Stimulated activated naive B cell treated with anti-CD40 and anti-IgM and Interleukin-4, amounts not matched to agents 10 μg/mL and 1 μg/mL and 100 μg/mL, for 72 hours (primary cell): ENCODE measurements at places on chromosomes 5 and 9.

GRCh38 chr9:18935541-18935940 lies 97.5 kb downstream of the SAXO1 start:
- DNase-seq = no peak

GRCh38 chr5:33270671-33271070 lies 170.1 kb upstream of the TARS1 start:
- no peak for DNase-seq

DNA sequence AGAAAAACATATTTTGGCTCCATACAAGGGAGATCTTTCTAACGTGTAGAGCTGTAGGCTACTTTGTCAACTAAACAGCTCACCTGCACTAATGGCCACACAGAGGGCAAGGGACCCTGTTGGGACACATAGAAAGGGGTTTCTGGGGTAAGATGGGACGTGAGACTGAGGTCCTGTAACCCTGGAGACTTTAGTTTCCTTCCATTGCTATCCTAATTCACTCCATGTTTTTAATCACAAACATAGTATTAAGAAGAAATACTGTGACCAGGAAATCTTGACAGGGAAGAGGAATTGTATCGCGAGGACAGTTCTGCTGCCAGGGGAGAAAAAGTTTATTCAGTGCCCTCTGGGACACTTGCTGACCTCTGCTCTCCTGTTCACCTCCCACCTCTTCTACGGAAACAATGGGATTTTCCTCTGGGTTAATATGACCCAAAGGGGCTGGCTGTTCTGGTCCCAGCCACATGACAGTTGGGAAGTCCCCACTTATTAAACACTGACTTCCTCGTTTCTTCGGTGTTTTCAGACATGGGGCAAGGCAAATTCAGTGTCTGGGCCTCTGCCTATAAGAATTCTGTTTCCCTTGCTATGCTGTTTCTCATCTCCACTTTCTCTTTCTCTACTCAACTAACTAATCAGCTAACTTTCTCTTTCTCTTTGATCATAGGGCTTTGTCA lies 106.9 kb upstream of the SEMA6A start:
- DNase-seq = peak; percentile 48

DNA sequence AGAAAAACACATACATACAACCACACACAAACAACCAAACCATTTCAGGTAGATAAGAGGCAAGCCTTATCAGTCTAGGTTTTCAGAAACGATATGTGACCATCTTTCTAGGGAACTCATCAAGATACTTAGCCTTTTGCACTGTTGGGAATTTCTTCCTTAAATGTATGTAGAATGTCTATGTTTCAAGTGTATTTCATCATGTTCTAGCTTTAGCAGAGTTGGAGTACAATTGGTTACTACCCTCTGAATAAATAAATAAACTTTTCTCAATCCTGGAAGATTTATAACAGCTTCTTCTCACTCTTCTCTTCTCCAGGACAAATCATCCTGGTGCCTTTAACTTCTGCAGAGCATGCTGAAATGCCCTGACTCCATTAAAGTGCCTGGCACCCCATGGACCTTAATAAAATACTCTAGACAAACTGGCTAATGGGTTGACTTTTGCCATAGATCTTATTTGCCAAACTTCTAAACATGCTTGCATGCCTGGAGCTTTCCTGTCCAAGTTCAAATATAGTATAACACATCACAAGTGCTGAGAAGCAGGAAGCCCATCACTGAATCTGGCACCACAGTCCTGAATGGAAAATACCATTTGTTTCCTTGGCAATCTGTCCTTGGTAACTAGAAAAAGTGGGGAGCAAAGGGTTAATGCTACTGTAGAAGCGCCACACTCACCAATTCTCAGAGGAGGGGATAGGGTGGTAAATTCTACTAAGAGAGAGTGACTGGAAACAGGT lies 33.1 kb upstream of the ZNF462 start:
- DNase-seq = no peak

- DNase-seq = no peak
These were observed 43.0 kb downstream of the MARCHF3 start for GRCh38 chr5:126987271-126987899.

DNA sequence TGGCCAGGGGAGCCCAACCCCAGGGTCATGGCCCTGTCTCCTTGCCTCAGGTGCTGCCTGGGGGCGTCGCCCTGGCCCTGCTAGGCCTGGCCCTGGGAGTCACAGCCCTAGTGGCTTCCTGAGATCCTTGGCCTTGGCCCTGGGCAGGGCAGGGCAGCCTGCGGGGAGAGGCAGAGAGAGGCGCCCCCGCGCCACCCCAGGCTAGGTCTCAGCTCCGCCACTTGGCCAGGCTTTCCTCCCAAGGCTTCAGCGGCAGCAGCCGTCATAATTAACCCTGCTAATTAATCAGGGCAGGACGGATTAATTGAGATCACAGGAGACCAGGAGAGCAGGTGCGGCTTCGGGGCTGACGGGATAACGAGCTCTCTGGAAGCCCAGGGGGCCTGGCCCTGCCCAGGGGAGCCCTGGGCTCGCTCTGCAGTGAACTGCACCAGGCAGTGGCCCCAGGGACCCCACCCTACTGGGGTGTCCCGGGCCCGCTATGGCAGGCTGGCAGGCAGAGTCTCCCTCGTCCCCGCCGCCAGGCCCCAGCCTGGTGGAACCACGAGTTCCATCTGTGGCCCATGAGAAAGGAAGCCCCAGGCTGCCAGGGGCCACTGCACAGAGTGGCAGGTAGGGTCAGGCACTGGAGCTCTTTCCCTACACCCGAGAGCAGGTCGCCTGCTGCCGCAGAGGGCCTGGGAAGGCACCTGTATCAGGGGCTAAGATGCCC lies 269.6 kb downstream of the PBX3 start:
- no peak for DNase-seq

GRCh38 chr5:110258460-110259216 lies 467.8 kb downstream of the TMEM232 start:
- DNase-seq = no peak

DNA sequence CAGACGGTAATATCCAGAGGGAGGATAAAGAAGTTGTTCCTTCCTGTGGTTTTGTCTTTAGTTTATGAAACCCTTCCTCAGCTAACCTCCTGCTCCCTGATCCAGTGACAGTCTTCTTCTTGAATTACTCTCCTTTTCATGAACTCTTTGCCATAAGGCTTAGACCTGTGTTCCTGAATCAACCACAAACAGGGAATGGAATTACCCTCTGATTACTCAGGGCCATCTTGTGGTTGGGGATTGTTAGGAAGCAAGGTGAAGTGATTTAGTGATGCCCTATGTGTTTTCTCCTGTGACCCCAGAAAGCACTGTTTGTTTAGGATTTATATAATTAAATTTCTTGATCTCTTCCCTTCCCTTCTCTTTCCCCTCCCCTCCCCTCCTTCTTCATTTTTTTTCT lies 409.1 kb downstream of the TAF11L14 start:
- no peak for DNase-seq

- no peak for DNase-seq
These were observed 503.9 kb upstream of the DAB2 start for GRCh38 chr5:39928709-39929108.

GRCh38 chr5:69444127-69444754 lies 29.3 kb downstream of the MARVELD2 start:
- DNase-seq = no peak

DNA sequence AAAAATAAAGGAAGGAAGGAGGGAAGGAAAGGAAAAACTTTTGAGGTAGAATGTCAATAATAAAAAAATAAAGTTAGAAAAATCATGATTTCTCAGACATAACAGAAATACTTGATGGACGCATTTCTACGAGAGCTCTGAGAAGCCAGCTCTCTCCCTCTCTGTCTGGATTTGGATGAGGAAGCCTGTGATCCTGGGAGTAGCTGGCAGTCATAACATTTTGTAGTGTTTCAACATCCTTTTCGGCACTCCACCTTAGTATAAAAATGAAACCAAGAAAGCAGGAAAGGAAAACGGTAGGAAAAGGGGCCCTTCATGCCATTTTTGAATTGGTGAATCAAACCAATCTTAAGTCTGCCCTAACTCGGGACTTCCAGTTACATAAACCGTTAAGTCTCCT lies 321.3 kb downstream of the EPB41L4A start:
- no peak for DNase-seq

DNA sequence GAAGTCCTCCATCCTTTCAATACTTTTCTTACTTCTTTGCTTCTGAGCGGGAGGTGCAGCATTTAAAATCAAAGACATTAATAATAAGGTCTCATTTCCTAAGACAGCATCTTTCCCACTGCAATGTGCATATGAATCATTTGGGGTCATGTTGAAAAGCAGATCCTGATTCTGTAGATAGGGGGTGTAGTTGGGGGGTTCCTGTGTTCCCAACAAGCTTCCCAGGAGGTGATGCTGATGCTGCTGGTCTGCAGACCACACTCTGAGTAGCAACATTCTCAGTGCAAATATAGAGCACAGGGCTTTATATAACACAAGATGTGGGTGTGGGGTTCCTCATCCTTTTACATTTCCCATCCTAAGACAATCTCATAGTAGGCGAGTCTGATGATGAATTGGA lies 126.5 kb upstream of the PALM2AKAP2 start:
- DNase-seq = no peak

DNA sequence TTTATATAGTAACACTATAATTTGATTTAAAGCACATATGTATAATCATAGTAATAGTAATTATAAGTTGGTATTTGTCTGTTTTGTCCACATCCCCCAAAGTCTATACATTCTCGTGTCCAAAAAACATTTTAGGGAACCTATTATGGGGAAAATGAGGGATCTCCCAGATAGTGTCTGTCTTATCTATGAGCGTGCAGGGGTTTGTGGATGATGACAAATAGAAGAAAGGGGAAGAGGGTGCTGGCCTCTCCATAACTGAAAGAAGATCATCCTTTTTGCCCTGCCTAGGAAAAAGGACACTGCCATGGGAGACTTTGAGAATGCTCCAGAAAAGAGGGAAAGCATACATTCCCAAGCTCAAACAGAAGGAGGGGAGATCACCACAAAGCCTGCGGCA lies 45.3 kb downstream of the C5orf22 start:
- DNase-seq = no peak

DNA sequence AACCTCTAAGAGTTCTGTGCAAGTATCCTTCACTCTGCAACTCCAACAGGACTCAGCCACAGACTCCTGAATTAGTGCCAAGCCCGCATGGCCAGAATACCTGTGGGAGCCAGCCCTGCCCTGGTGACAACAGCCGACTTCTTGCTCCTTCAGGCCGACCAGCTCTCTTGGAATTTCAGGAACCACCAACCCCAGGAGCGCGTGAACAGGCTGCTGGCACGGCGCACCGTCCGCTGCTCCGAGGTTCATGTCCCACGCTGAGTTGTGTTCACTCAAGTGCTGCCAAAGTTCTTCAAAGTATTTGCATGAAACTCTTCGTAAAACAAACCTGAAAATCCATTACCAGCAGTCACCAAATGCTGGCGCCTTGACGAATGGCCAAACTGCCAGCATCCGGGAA lies 232.8 kb downstream of the NR2F1-AS1 start:
- DNase-seq = no peak

GRCh38 chr5:37658440-37658839 lies 181.4 kb downstream of the GDNF start:
- DNase-seq = no peak

- DNase-seq = no peak
These were observed 15.4 kb downstream of the FYB1 start for GRCh38 chr5:39203951-39204350.

DNA sequence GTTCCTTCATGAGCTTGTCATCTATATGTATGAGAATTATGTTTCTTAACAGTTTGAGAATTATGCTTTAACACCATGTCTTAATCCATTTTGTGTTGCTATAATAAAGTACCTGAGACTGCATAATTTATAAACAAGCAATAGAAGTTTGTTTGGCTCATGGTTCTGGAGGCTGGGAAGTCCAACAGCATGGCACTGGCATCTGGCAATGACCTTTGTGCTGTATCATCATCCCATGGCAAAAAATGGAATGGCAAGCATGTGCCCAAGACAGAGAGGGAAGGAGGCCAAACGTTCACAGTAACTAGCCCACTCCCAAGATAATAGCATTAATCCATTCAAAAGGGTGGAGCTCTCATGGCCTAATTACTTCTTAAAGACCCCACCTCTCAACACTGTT lies 67.6 kb downstream of the MTX3 start:
- DNase-seq = no peak

- DNase-seq = peak; percentile 6
These were observed 10.0 kb upstream of the LECT2 start for GRCh38 chr5:135964670-135965320.

- no peak for DNase-seq
These were observed 94.9 kb downstream of the SMARCA2 start for GRCh38 chr9:2110036-2110435.

DNA sequence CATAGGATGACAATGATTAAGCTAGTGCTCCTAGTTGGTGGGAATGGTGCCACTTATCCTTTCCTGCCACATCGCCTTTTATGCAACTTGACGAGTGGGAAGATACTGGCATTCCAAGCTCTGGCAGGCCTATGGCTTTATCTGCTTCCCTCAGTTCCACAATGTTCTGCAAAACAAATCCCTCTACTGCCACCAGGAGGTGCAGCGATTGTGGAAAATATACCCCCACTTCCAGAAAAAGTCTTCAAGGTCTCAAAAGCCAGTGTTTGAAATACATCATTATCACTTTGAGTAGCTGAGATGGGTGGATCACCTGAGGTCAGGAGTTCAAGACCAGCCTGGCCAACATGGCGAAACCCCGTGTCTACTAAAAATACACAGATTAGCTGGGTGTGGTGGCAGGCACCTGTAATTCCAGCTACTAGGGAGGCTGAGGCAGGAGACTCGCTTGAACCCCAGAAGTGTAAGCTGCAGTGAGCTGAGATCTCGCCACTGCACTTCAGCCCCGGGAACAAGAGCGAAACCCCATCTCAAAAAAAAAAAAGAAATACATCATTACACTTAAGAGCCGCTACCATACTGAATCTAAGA lies 3.4 kb downstream of the CLINT1 start:
- no peak for DNase-seq

DNA sequence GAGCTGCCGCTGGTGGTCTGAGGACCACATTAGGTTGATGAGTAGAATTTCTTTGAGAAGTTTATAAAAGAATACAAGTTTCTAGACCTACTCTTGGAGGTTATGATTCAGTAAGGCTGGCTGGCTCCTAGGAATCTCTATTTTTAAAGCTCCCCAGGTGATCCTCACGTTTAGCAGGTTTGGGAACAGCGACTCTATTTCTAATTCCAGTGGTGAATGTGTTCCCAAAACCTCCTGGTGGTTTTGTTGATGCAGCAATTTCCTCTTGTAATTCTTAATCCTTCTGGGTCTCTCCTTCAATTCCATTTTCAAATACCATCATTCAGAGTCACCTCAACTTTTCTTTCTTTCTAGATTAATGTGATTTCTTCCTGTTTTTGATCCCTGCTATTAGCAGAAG lies 215.9 kb upstream of the RFX3 start:
- no peak for DNase-seq

DNA sequence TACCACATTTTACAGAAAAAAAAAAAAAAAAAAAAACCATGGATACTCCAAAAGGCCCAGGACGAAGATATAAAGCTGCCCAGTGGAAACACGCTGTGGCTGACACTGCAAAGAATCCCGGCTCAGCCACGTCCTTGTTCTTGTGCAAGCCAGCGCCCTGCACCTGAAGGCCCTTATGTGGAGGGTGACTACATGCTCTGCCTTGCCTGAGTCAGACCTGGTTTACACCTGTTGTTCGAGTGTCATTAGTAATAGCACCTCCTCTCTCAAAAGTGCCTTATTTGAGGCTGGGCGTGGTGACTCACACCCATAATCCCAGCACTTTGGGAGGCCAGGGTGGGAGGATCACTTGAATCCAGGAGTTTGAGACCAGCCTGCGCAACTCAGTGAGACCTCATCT lies 54.3 kb upstream of the ZSWIM6 start:
- DNase-seq = no peak
